ENCODE measurements at places on chromosomes 4 and X.

GRCh38 chr4:139299536-139299935 lies 1.8 kb upstream of the NAA15 start:
- no peak for DNase-seq

- DNase-seq, result no peak
Observed at GRCh38 chrX:45758738-45759397, 558.2 kb upstream of the DIPK2B start.

DNA sequence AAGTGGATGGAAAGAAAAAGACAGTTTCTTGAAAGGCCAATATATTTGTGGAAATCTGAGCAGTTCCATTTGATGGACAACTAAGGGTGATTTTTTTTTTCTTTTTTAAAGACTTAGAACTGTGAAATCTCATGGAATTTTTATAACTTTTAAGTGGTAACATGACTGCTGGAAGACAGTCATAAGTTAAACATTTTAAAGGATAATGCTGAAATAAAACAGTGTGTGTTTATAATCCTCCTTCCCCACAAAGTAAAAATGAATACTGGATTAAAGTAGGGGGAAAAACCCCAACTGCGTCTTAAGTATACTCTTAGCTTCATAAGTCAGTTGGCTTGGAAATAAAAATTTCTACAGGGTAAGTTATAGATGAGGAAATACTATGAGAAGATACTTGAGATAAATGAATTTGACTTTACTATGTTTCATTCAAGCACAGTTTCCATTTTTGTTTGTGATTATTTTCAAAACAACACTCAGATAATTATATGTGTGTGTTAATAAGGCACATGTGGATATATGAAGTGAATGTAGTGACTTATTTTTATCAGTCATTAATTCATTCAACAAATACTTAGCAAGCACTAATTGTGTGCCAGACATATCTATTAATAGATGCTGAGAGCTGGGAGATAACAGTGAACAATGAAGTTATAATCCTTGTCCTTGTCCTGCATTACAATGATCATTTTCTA lies 129.2 kb upstream of the ETNPPL start:
- DNase-seq, result no peak

DNA sequence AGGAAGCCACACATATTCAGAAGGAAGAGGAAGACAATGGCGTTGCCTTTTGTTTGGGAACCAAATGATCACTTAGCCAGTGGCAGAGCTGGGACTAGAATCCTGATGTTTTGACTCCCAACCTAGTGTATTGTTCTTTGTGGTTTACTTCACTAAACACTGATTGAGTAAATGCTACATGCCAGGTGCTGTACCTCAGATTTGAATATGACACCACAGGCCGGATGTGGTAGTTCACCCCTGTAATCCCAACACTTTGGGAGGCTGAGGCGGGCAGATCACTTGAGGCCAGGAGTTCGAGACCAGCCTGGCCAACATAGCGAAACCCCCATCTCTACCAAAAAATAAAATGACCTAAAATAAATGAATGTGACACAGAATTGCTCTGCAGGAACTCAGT lies 8.4 kb downstream of the NDUFA1 start:
- DNase-seq, result no peak

- DNase-seq, result no peak
Observed at GRCh38 chr4:99457270-99457669, 22.1 kb upstream of the ADH7 start.

DNA sequence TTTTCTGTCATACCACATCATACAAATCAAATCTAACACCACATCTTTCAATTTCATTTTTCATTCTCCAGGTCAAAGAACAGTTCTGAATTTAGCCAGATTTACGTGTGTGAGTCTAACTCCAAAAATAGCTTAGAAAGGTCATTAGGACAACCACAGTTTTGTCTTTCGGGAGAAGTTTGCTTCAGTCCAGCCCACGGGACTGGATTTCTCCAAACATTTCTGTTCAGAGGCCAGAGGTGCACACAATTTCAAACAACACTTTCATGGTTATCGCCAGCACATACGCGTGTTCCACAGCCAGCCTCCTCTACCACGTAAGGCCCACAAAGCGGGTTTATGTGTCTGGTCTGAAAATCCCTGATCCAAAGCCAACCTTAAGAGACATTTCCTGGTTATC lies 65.9 kb downstream of the VEGFC start:
- DNase-seq, result no peak

DNA sequence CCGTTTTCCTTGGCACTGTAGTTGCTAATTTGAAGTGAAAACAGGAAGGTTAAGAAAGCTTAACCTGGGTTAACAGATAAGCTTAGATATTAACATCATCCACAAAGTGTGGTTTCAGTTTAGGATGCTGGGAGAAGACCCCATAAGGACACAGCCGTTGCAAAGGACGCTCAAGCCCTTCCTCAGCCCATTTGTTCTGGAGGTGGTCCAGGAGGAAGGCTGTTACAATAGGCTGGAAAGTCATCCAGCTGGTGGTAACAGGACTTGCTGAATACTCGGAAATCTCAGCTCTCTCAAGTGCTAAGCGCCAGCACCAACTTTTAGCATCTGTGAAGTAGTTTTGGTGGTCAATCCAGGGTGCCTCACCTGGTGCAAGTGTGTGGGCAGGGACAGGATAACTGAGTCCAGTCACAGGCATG lies 14.2 kb downstream of the CHST7 start:
- DNase-seq, result no peak

GRCh38 chrX:125378770-125379169 lies 59.1 kb downstream of the TEX13C start:
- DNase-seq, result no peak

DNA sequence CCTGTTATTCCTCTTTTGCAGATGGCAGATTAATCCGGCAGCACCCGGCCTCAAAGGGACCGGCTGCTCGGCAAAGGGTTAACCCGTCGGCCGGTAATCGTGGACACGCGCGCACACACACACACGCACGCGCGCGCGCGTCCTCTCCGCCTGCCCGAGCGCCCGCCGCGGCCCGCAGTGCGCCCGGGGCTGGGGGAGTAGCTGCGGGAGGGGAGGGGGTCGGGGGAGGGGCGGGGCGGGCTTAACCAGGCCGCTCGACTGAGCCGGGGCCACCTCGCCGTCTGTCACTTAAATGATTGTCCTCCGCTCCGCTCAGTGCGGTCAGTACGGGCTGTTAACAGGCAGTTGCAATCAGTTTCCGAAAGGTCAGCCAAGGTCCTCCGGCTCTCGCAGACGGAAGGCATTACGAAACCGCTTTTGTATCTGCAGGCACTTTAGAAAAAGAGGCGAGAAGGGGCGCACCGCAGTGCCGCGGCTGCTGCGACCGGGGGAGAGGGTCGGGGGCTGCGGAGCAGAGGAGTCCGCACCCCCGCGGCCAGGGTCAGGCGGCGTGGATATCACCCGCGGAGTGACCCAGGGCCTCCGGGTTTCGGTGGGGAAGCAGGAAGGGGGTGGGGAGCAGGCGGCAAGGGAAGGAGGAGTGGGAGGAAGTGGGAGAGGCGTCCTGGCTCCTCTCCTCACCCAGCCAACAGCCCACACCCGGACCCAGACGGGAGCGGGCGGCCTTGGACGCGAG lies 57.3 kb upstream of the BCOR start:
- no peak for DNase-seq

DNA sequence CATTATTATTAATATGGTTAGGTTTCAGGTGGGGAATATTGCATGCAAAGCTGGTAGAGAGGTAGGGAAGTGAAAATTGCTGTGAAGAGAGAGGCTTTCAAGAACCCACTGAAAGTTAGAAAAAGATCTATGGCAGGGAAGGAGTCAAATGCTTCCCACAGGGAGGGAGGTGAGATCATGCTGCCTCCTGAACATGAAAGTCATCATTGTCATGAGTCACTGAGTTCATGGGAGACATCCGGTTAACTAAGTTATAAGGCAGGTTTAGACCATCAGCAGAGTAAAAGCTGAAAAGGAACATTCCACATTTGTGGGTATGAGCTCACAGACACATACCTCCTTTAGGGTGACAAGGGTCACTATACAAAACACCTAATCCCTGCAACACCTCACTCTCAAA lies 16.2 kb downstream of the GATB start:
- peak; percentile 78 for DNase-seq

GRCh38 chrX:30283456-30284200 lies 25.6 kb downstream of the NR0B1 start:
- peak; percentile 74 for DNase-seq

- DNase-seq, result no peak
Observed at GRCh38 chr4:67401902-67402301, 143.4 kb downstream of the CENPC start.

GRCh38 chrX:45781901-45782553 lies 581.4 kb upstream of the DIPK2B start:
- DNase-seq, result no peak

- DNase-seq, result no peak
Observed at GRCh38 chr4:54723220-54723619, 65.5 kb downstream of the KIT start.

DNA sequence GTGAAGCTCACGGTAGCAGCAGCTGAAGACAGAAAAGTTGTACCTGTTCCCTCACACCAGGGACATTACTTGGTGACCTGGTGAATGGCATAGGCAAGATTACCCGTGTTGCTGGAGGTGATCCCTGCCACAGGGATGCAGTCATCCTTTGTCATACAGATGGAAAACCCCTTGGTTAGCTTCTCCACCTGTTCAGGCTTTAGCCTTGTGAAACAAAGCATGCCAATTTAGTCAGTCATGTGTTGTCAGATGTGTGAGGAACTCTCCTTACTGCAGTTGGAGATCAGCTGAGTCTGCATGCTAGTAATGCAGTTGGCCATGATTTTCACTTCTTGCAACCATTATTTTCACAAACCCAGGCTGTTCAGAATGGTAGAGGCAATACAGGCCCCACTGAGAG lies 41.0 kb downstream of the AMELX start:
- DNase-seq, result no peak

GRCh38 chr4:40606239-40606767 lies 23.4 kb downstream of the RBM47 start:
- DNase-seq, result no peak

DNA sequence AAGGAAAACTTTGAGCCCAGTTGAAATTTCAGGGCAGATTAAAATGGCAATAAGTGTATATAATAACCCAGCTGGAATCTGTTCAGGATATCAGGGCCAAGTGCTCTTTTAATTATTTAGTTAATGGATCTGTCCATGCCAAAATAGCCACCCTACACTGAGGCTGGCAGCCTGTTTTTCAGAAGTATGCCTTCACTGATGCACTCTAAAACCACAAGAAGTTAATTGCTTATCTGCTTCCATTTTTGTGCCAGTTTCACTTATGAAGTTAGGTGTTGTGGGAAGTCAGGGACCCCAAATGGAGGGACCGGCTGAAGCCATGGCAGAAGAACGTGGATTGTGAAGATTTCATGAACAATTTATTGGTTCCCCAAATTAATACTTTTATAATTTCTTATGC lies 960.3 kb downstream of the C4orf33 start:
- DNase-seq, result no peak

DNA sequence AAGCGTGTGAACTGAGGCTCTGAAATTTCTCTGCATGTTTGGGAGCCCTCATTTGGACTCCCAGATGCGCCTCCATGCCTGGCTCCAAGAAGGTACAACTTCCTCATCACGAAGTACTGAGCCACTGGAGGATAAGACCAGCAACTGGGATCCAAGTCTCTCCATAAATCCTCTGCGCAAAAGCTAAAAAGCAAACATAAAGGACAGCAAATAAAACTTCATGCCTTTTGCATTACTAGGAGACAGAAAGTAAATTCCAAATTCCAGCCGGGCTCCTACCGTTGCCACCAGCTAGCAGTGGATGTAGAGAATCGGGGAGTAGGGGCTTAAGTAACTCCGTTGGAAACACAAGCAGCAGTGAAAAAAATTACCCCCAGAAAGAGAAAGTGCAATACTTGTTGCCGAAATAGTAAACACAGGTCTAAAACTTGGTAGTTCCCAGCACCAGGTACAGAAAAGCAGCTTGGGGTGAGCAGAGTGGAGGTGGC lies 477.1 kb upstream of the TENM3 start:
- no peak for DNase-seq

GRCh38 chr4:69156913-69157312 lies 57.6 kb downstream of the UGT2B11 start:
- no peak for DNase-seq

- DNase-seq, result no peak
Observed at GRCh38 chrX:17375367-17375636, 302 bp downstream of the NHS start.

GRCh38 chrX:30831082-30831481 lies 58.0 kb downstream of the TAB3 start:
- no peak for DNase-seq

GRCh38 chr4:121717680-121718237 lies 21.0 kb upstream of the ANXA5 start:
- DNase-seq, result no peak

GRCh38 chr4:189092581-189092980 lies 848.1 kb upstream of the FRG1 start:
- DNase-seq, result peak; percentile 41

DNA sequence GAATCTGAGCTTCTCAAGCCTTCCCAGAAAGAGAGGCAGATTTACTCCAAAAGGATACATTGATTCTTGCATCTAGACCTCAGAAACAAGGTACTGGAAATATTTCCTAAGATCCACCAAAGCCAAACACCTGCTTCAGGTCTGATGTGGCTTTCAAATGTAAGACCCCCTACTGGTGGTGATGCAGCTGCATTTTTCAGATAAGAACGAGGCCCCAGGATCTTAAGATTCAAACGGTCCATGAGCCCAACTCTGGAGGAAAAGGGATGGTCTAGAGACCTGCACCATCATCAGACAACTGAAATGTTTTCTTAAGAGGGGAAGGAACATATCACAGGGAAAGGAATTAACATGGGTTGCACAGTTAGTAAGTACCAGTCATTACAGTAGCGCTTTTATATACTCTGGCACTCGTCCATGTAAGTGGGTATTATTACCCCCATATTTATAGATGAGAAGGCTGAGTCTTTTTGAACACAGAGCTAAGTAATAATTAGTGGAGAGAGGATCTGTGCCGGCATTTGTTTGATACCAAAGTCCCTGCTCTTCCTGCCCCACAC lies 73.7 kb downstream of the LEF1 start:
- no peak for DNase-seq

GRCh38 chr4:37014584-37014983 lies 230.0 kb upstream of the NWD2 start:
- DNase-seq, result no peak

- DNase-seq, result no peak
Observed at GRCh38 chr4:73727685-73728084, 12.7 kb upstream of the CXCL8 start.

GRCh38 chrX:67436867-67437266 lies 107.0 kb upstream of the AR start:
- no peak for DNase-seq

GRCh38 chr4:23881674-23882337 lies 8.0 kb downstream of the PPARGC1A start:
- DNase-seq, result no peak

DNA sequence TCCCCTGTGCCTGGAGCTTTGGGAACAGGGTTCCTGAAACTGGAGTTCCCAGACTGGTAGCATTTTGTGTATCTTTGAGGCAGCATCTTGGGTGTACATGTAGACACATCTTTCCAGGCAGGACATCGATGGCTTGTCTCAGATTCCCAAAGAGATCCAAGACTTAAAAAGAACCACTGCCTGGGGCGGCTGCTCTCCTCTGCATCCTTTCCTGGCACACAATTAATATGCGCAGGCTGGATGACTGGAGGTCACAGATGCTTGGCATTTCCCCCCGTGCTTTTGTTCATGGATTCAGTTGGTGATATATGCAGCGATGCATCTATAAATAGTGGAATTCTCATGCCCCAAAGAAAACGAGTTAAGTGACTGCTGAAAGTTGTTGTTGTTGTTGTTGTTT lies 80.5 kb downstream of the CLDN34 start:
- DNase-seq, result no peak

GRCh38 chr4:109206620-109207019 lies 95.8 kb downstream of the COL25A1 start:
- no peak for DNase-seq

- DNase-seq, result peak; percentile 14
Observed at GRCh38 chrX:118823263-118824172, at the start of gene ZCCHC12. Gene ZCCHC12, plus strand, starts transcription at chrX:118823824. Its CDS starts 1,421 bp downstream, at chrX:118825245.

Data from HTR-8/SVneo (cell line).